ENCODE measurements at places on chromosomes 1 and 21.
A peak's percentile ranks its signal among the peaks of the same experiment; 100 is the strongest.

GRCh38 chr21:25343774-25344545 is 263.3 kb downstream of the MRPL39 start:
- no peak for DNase-seq

DNA sequence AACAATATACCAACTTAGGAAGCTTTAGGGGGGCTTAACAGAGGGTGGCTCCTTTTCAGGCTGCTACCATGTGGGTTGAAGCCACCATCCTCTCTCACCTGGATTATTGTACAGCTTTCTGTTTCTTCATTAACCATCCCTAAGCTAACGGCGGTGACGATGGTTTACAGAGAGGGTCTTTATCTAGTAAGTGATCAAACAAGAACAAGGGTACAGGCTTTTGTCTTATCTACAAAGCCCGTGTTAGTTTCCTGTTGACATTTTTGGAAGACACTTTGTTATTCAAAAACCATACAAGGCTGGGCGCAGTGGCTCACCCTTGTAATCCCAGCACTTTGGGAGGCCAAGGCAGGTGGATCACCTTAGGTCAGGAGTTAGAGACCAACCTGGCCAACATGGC is 20.4 kb downstream of the SLC25A33 start:
- DNase-seq: no peak

GRCh38 chr1:107776900-107777663 is 187.9 kb downstream of the VAV3 start:
- no peak for DNase-seq

DNA sequence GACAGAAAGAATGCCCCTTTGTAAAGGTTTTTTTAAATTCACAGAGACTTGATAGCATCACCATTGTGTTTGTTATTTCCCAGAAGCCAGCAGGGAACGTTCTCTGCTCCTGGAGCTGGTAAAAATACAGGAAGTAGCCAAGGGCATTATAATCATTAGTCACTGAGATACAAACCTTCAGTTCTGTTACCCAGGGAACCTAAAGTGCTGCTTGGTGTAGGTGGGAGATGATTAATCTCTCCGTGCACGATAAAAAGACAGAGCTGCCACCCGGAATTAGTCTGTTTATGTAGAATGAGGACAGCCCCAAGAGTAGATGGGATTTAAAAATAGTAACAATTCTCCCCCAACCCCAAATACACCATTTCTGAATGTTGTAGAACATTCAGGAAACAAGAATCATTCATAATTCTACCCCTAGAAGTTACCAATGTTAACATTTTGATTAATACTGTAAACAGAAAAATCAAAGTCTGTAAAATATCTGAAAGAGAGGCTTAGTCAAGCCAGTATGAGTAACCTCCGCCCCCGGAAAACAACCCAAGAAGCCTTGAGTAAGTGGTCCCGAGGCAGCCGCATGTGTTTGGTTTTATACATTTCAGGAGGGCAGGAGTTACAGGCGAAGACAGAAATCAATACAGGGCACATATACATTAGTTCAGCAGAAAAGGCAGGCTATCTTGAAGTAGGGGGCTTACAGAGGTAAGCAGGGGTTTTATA is 45.3 kb upstream of the CTBS start:
- no peak for DNase-seq

DNA sequence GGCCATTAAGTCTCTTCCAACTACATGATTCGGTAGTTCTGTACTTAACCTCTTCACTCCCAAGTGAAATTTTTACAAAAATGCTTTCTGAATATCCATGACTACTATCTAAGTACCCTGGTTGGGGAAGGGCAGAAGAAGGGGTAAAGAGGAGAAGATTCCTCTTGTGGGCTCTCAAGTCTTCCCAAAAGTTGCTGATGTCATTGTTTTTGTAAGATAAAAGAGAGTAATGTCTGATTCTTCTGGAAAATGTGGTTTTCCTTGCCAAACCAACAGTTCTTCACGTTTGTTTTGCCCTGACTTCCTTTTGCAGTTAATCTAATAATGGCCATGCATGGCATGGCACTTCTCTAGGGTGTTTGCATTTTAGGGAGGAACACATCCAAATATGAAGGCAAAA is 34.7 kb upstream of the AK4 start:
- no peak for DNase-seq

- no peak for DNase-seq
Measured at GRCh38 chr1:235050911-235051360, 77.7 kb downstream of the TOMM20 start.

- no peak for DNase-seq
Measured at GRCh38 chr1:211320980-211321379, 5.7 kb upstream of the TRAF5 start.

- peak; percentile 75 for DNase-seq
Measured at GRCh38 chr1:30877205-30877912, 31.2 kb downstream of the SDC3 start.

GRCh38 chr1:248842781-248843331 is 4.8 kb downstream of the ZNF672 start:
- no peak for DNase-seq

GRCh38 chr1:206463137-206463536 is 7.1 kb upstream of the IKBKE start:
- no peak for DNase-seq

DNA sequence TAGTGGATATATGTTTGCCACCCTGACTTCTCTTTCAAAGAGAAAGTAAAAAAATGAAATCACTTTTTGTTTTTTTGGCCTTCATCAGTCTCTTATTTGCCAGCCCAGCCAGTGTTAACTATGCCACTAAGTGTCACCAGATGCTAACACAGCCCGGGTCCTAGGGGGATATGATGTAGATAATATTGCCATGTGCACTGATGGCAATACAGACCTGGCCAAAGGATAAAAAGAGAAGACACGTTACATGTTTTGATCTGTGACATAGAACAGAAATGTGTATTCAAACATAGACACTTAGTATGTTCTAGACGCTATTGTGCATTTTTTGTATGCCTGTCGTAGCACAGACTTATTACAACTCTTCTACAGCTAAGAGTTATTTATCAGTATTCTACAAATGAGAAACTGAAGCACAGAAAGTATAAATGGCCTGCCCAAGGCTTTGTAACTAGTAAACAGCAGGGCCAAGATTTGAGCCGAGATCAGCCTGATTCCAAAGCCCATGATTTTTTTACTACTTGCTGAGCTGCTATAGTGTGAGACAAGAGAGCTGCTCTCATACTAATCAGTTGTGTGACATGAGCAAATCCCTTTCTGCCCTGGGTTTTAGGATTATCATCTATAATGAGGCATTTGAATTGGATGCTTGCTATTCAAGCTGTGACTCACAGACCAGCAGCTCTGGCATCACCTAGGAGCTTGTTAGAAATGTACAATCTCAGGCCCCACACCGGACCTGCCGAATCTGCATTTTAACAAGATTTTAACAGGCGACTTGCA is 6.3 kb downstream of the LRRC53 start:
- no peak for DNase-seq

GRCh38 chr1:17091252-17091651 is 28.0 kb downstream of the PADI2 start:
- DNase-seq: no peak

DNA sequence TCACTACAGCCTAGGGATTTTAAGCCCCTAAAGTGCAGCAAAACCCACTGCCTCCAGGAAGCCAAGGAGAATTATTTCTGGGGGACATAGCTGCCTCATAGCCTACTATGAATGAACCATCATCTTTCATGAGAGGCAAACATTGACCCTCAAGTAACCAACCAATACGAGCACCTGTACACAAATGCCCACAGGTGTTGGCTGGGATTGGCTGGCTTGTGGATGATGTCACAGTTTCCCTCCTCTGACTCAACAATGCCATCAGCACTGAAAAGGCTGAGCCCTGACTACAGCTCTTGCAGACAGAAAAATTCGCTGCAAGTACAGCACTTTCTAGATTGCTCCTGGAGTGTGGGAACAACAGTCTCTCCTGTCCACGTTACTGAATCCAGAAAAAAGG is at the start of gene HMGB4:
HMGB4 (plus strand) TSS at position 301 of the 400 bp plus-strand sequence. CDS start 113 bp downstream, outside the sequence.
- DNase-seq: no peak

DNA sequence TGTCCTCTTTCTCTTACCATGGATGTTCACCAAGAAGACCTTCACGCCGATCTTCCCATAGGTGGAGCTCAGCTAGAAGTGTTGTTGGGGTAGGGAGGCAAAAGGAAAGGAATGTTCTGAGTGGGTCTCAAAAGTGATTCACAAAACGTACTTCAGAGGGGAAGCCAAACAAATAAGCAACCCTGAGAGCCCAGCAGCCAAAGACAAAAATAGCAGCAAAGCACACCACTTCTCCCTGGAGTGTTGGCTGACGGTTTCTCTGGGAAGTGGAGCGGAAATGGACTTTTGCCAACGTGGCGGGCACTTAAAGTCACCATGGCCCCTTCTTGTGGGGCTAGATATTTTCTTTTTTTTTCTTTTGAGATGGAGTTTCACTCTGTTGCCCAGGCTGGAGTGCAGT is 23.1 kb downstream of the SLC26A9 start:
- DNase-seq: no peak

DNA sequence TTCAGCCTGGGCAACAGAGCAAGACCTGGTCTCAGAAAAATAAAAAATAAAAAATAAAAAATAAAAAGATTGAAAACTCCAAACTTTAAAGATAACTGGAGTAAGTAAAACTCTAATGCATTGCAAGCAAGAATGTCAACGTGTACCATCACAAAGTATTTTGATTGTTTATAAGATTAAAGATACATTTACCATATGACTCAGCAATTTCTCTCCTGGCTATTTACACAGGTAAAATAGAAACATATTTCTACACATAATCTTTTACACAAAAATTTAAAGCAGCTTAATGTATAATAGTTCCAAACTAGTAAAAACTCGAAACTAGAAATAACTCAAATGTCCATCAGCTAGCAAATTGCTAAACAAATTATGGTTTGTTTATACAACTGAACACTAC is 456.1 kb upstream of the RGS18 start:
- no peak for DNase-seq

DNA sequence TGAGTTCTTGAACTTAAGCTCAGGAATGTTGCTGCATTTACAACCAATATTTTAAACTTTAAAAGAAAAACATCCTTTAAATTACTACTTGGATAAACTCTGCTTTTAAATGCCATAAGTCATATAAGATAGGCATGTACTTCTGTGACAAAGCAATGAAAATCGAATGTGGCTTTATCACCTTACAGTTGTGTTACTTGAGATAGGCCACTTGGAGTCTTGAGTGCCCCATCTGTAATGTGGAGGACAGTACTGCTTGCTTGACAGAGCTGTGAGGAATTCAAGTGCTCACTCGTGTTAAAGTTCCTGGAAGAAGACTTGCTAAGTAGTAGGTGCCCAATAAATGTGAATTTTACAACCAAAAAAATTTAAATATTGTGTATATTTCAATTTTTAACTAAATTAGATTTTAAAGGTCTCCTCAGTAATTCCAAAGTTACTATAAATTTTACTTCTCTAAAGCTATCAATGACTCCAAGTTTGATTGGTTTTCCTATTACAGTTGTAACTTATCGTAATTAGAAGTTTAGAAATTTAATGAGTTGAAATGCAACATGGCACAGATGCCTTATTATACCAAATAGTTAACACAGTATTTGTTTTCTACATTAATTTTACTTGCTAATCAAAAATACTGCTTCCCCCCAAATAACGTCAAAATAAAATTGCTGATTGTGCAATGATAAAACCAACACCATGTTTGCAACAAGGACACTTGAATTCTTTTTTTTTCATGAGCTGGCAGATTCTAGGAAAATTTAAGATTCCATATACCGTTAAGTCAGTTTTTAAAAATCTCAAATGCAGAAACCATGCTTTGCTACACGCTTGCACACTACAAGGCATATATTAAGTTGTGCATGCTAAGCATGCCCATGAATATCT is 21.8 kb downstream of the PSMB2 start:
- DNase-seq: no peak

DNA sequence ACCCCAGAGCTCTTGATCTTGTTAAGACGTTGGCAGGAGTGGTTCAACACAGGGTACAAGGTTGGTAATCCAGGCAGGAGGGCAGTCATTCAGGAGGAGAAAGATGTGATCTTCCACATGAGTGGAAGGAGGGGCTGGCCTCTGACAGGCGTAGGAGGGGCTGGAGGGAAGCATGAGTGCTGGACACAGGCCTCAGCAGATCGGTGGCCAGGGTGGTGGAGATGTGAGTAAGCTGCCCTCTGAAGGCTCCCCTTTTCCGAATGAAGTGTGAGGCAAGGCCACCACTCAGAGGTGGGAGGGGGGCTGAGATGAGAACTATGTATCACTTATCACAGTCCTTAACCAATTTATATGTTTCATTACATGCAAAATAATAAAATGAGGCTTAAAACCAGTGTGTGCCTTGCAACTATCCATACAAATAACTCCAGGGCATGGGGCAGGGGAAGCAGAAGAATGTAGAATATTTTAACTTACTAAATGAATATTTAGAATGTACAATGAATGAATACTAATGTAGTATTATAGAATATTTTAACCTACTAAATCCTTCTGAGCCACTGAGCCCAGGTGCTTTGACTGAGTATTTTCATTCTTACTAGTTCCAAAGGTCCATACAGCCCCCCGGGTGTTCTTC is 103.5 kb upstream of the TLR5 start:
- no peak for DNase-seq

DNA sequence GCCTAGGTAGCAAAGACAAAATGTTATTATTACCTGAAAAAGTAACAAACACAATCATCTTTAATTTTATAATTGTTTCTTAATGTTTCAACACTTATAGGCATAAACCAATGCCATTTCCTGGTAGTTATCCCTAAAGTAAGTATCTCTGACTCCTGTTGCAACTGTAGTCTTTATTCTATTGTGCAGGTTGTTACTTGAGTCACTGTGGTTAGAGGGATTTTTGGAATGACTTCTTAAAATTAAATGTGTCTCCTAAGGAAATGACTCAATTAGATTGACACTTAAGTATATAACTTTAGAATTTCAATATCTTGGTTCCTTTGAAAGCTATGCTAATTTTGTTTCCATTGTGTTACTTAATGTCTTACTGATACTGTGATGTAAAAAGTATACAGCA is 143.9 kb downstream of the PHTF1 start:
- no peak for DNase-seq

GRCh38 chr1:20366056-20366462 is 75.4 kb downstream of the VWA5B1 start:
- no peak for DNase-seq

DNA sequence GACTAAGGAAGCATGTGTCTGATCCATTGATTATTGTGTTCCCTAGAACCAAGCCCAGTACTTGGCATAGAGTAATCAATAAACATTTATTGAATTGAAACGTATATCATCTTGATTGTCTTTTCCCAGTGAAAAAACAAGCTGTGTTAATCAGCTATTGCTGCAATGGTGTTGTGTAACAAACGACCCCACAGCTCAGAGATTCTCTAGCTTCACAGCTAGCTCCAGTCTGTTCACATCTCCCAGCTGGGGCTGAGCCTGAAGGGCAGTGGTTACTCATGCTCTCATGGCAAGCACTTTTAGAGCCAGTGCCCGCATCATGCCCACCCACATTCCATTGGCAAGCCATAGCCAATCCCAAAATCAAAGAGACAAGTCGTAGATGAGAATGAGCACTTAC is 237.4 kb upstream of the RAB4A start:
- no peak for DNase-seq

DNA sequence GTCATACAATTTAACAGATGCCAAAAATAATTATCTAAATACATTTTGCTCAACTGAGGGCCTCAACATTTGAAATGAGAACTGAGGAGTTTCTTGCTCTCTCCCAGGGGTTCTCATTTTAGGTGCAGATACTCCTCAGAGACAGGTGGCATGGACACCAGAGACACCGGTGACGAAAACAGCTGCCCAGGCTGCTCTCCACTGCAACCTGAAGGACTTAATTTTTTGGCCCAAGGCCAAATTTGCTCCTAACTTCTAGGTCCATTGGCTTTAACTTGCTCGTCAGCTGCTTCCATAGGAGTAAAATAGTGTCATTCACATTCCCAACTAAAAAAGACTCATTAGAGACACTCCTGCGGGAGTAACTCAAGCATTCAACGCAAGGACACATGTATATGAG is 87.0 kb downstream of the NRIP1 start:
- DNase-seq: no peak
